Cardiac muscle cell (in vitro differentiated cells and primary cell): ENCODE measurements at places on chromosomes 16 and 17. TPM values are rescaled to one million over a fixed set of nuclear protein-coding genes. Genes with fewer than 3 reads are reported as not detected.

DNA sequence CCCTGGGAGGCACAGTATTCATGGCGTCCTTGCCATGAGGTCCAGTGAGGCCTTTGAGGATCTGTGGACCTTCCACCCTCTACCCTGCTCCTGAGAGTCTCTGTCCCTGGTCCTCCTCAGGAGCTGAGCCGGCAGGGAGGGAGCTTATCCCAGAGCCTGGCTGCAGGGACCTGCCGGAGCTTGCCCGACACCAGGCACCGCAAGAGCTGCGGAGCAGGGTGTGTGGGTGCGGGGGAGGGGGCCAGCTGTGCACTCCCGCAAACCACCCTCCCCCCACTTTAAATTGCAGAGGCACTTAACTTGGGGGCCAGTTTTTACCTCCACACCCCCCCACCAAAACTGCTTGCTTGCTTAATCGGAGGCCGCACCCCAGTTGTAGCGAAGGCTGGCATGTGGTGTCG is 609 bp upstream of the ZNF750 start:
- DNase-seq: no peak

DNA sequence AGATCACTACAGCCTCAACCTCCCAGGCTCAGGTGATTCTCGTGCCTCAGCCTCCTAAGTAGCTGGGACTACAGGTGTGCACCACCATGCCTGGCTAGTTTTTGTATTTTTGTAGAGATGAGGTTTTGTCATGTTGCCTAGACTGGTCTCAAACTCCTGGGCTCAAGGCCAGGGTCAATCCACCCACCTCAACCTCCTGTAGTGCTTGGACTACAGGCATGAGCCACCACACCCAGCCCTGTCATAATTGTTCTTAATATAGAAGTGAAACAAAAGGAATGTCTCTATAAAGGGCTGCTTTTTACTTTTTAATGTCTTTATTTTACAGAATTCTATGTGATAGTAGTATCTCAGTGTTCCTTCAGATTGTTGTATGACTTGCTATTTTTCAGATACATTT is 345.2 kb upstream of the TBX2 start:
- no peak for DNase-seq

DNA sequence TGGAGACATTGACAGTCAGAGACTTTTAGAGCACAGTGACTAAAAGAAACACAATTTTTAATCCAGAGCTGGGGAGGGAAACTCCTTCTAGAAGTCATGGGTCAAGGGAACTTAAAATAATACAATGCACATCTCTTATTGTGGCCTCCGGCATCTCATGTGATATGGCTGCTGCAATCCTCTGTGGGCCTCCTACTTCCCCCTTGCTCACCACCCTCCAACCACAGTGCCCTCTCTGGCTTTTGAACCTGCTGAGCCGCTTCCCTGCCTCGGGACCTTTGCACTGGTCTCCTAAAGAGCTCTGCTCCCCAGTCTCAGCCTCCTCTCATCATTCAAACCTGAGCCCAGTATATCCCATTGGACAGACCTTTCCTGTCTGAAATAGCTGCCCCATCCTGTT is 47.6 kb downstream of the HS3ST2 start:
- no peak for DNase-seq

GRCh38 chr17:80749611-80750010 is 205.0 kb downstream of the RPTOR start:
- no peak for DNase-seq

GRCh38 chr17:67422897-67423296 is 45.8 kb downstream of the PITPNC1 start:
- DNase-seq: no peak

DNA sequence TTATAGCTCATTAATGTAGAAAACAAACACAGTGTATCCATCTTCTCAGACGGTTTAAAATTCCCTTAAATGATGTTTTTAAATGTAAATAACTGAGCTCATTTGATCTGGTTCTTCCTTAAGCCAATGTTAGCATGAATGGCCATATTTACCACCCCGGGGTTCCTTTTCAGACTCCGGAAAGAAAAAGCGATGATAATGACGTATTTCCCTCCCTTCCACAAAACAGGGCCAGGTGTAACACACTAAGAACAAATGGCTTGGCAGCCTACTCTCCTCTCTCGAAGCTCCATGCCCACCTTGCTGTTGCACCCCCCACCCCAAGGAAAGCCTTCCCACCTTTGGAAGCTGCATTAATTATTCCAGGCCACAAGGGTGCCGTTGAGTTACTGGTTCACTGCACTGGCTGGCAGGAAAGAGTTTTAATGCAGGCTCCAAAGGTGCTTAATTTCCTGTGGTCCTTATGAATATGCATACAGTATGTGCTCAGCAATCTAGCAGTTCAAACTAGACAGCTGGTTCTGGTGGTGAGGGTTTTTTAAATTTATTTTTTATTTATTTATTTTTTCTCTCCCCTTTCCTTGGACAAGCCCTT is 378.9 kb downstream of the WWOX start:
- DNase-seq: no peak

DNA sequence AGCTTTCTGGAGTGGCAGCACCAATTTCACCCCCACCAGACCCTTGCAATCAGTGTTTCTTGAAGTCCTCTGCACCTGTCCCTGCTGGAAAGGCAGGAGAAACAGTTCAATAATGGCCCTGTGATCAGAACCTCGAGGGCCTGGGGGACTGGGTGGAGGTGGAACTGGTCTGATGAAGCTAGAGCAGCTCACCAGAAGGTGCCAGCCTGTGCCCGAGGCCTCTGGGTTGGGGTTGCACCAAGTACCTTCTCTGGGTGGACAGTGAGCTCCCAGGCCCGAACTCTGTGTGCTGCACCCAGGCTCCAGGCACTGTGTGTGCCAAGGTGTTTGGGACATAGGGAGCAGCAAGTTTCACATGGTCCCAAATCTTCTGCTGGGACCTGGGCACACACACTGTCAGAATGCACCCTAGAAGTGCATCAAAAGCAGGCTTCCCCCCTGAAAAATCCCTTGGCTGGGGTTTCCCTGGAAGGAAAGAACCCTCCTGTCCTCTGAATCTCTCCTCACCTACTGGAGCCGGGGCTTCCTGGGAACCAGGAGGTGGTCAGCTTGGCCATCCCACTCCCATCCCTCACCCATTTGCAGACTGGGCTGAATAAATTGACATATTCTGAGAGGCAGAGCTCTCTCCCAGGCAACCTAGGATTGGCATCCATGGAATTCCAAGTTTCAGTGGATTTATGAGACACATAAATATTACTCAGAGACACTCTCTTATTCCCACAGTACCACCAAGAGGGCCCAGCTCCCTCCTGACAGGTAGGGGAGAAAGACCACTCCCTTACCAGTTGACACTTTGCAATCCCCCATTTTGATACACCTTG is 17.4 kb downstream of the CD300LG start:
- DNase-seq: no peak

GRCh38 chr17:40419559-40420331 is 2.0 kb upstream of the TOP2A start:
- DNase-seq: no peak

DNA sequence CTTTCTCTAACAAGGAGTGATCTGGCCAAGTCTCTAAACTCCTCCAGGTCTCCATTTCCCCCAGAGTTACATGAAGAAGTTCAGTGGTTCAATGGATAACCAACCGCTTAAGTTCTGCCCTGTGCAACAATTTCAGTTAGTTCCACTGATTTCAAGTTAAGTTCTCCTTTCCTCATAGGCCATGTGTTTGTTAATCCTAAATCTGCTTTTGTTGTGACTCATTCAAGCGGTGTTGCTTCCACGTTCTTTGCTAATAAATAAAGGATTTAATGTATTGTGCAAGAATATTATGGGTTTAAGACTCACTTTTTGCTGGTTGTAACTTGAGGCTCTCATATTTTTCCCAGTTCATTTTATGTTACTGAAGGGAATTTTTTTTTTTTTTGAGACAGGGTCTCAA is 36.3 kb downstream of the GNA13 start:
- DNase-seq: no peak

DNA sequence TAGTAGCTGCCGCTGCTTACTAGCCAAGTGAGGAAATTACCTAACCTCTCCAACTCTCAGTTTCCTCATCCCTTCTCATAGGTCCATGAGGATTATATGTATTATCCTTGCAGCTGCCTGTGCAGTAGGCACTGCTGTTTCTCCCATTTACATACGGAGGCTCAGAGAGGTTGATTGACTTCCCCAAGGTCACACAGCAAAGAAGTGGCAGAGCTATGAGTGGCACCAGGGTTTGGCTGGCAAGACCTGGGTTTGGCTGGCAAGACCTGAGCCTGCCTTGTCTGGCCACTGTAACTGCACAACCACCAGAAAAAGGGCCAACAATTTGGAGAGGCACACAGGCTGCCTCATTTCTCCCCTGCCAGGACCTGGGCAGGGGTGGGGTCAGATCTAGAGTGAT is 2.5 kb upstream of the NDRG4 start:
- no peak for DNase-seq

- DNase-seq: peak; percentile 56
These were observed 16.6 kb downstream of the MYO18A start for GRCh38 chr17:29163563-29163962.

DNA sequence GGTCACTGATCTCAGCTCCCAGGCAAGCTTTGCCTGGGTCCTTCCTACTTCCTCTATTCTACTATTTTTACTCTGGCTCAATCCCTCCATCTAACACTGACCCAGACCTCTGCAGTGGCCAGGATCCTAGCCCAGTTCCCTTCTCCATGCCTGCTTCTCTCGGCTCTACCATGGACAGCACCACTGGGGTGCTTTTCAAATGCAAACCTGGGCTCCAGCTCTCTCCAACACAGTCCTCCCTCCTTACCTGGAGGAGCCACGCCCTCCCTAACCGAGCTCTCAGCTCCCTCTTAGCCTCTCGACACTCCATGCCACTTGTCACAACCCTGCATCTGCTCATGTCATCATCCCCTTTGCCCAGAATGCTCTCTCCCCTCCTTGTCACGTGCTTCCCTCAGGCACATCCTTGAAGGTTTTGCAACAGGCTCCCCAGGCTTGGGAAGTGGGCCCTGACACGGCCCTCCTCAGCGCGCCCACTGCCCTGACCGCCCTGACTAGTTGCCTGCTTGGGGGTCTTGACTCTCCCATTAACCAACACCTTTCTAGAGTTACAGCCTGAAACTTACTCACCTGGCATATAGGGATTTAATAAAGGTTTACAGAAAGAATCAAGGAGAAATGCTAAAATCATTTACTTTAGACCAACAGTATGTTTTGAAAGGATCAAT is 41.6 kb downstream of the MARF1 start:
- DNase-seq: peak; percentile 15

DNA sequence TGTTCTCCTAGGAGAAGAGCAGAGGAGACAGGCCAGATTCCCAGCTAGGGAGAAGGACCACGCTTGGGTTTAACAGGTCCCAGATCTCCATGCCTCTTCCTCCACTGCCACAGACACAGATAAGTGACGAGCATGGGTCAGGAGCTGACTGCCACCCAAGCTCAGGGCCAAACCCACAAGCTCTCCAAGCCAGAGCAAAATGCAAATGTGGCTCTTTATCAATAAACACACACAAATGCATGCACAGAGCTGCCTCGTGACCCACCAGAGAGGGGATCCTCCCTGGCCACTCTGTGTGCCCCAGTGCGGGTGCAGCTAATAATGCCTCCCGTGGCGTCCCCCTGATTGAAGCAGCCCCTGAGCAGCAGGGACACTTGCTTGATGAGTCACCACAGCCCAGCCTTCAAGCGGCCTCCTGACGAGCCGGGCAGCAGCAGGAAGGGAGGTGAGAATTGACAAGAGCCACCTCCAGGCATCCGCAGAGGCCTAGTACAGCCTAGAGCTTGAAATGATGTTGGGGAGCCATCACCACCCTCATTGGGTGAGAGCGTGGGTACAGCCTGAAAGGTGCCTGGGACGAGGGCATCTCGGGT is 143.9 kb downstream of the CCDC182 start:
- DNase-seq: no peak

DNA sequence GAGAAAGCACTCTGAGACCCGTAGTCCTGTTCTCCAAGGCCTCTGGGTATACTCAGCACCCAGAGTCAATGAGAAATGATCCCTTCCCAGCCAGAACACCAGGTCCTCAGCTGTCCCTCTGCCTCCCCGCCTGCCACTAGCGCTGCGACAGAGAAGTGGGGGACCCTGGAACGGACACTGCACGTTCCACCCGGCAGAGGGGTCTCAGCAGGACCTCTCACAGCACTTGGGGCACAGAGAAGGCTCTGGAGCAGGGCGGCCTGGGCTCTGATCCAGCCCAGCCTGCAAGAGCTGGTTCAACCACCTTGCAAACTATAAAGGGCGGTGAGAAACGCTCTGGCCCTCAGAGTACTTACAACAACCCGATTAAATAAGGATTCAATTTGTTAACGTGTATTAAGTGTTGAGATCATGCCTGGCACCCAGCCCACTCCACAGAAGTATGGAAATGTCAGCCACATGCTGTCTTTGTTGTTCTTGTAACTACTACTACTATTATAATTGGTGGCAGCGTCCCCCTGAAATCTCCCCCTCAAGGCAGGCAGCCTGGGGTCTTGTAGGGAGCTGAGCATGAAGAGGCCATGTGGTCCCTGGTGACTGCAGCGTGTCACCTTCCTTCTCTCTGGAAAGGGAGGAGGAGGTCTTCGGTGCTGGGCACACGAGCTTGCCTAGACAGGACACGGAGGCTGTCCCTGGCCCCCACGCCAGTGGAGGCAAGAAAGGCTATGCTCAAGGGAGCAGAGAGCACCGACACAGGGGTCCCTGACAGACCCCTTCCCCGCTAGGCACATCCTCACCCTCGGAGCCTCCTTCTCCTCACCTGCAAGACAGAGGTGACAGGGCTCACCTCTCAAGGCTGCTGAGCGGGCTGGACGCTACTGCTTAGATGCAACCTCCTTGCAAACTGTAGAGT is 2.4 kb downstream of the OSGIN1 start:
- DNase-seq: no peak

CALB2 gene
- total RNA-seq: 0.36 and 1.3 TPM in 2 replicates

RAB11FIP3 gene
- 61.8 and 77.1 TPM in 2 replicates for total RNA-seq

EIF3CL gene
- total RNA-seq: 107 and 122 TPM in 2 replicates

EVPL gene
- 0.09 TPM in 1 of 2 replicates, not detected in the other for total RNA-seq

OTOP3 gene
- not detected in 2 replicates for total RNA-seq
